ENCODE measurements at places on chromosomes 13 and 19.

DNA sequence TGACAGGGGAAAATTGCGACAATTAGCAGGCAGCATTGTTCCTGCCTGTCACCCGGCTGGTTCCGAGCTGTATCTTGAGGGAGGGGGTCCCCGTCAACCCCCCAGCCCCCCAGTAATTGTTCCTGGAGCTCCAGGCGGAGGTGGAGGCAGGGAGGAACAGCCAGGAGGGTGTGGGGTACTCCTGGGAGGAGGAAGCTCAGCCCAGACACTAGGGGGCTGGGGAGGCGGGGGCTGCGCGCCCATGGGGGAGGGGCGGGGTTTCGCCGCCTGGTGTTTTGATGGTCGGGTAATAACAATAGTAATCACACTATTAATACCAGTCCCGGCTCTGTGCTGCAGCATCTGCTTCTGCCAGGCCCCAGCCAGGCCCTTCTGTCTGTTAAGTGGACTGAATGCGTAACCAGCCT is 8.6 kb downstream of the NPAS1 start:
- no peak for DNase-seq

- no peak for DNase-seq
Observed at GRCh38 chr19:57310792-57311191, 9.5 kb upstream of the ZNF543 start.

DNA sequence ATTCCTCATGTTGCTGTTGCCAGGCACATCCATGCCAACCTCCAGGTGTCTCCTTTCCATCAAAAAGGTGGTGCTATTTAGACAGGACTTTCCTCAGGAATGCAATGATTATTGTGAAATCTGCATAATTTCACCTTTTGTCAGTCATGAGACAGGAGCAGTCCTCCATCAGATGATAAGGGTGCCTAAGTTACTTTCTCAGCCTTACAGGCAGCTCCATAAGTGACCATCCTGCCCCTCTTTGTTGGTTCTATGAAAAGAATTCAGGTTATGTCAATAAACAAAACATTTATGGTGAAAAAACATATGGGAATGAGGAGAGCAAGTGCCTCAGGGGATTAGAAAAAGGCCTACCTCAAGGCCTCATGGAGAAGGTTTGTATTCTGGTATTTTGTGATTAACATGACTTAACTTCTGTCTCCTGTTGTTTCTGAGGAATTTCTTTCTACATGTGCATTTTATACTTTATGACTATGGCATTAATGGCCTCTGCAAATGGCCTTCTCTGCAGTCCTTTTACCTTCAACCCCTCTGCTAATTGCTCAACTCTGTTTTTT is 110.3 kb upstream of the DIAPH3 start:
- no peak for DNase-seq

DNA sequence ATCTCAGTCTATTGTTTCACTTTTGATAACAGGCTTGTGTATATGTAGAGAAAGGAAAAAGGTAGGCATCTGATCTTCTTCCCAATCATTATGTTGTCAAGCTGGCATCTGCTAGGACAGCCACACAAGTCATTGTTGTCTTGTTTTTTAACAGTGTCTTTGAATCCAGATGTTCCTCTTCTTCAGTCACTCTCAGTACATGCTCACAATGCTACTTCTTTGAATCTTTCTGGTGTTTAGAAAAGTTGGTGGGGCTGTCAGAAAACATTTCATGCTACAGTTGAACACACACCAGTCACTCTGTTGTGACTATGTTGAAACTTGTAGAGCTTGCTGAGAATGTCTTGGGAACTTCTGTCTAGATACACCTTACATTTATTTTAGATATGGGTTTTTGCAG is 1231.4 kb upstream of the MIR17HG start:
- no peak for DNase-seq

- no peak for DNase-seq
Observed at GRCh38 chr13:111316161-111316730, 4.2 kb upstream of the TEX29 start.

DNA sequence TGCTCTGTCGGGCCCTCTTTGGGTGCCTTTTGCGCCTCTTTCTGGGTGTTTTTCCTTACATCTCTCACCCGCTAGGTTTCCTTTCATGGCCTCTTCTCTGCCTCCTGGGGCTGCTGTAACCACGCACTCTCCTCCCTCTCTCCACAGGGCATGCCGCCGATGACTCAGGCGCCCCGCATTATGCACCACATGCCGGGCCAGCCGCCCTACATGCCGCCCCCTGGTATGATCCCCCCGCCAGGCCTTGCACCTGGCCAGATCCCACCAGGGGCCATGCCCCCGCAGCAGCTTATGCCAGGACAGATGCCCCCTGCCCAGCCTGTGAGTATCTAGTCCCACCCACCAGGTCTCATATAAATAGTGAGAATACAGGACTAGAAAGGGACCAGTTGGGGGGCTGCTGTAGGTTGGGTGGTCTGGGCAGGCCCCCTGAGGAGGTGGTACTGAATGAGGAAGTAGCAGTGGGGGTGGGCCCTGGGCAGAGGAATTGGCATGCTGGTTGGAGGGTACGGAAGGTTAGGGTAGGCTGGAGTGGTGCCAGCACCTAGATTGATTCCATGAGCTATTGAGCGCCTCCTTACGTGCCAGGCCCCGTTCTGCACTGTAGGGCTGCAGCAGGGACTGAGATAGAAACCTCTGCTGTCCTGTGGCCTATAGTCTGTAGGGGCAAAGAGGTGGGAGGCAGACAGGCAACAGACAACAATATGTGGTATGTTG is 11.9 kb downstream of the SNRPA start:
- no peak for DNase-seq

DNA sequence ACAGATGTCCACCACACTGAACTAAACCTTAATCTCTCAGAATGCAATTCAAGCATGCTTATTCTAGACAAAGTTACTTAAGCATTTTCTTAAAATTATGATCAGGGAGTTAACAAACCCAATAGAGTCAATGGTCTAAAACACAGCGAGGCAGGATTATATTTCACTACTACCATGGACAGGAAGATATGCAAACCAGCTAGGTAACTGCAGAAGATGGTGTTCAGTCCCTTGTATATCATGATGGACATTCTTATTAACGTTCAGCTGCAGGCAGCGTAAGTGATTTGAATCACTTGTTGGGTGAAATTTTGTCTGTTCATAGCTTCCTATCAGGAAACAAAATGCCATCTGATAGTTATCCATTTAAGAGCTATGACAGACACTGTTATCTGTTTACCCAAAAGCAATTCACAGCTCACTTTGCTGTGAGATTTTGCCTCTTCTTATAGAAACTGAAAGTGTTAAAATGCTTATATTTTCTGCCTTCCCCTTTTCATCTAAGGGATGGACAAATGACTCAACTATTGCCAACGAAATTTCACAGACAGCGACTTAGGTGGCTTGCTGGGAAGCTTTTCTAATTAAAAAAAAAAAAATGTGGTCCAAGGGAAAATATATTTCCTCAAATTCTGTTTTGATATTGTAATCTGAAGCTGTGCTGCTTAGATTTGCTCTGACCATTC is 591.9 kb downstream of the DACH1 start:
- no peak for DNase-seq

DNA sequence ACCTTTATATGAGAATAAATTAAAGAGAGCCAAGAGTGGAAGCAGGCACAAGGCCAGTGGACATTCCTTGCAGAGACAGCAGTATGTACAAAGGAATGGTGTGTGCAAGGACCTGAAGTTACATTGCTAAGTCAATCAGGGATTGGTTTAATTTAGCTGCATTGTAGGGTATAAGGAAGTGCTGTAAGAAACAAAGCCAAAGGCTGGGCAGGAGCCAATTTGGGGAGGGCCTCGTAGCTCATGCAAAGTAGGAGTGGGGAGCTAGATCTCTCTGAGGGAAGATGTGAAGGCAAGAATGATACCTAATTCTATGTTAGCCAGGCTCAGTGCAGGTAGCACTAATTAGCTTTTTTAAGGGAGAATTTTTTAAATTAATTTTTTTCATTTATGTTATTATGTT is 76.7 kb downstream of the SLAIN1 start:
- no peak for DNase-seq

GRCh38 chr13:20544201-20544923 is 18.7 kb upstream of the CRYL1 start:
- no peak for DNase-seq

DNA sequence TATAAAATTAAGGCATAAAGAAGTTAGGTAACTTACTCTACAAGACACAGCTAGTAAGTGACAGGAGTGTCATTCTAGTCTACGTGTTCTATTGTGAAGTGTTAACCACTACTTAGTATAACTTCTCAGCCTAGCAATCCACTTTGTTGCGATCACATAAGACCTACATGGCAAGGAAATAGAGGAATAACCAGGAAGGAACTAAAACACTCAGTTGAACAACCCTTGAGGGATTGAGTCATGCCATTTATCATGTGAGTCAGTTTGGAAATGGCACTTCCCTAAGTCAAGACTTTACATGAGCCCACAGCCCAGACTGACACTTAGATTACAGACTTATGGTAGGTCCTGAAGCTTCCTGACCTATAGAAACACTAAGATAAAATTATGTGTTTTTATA is 279.5 kb upstream of the PCDH20 start:
- DNase-seq: no peak

GRCh38 chr19:5691822-5692722 is 2.0 kb downstream of the RPL36 start:
- peak; percentile 64 for DNase-seq

DNA sequence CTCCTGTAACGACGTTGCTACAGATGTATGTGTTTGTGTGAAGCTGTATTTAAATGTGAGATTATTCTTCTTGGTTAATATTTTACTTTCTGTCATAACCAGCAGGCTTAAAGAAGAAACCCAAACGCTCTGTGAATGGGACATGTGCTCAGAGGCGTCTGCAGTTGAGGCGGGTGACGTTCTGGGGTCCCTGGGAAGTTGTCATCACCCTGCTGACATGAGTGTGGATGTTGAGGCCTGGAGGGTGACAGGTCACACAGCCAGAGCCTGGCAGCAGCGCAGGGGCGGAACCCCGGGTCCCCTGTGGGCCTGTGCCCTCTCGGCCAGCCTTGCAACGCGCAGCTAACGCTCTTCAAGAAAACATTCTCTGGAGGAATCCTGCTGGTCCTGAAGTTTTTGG is 16.6 kb downstream of the RASA3 start:
- peak; percentile 29 for DNase-seq

- DNase-seq: no peak
Observed at GRCh38 chr19:8526345-8527091, 12.6 kb upstream of the ZNF414 start.

- no peak for DNase-seq
Observed at GRCh38 chr13:23504180-23504579, 66.0 kb upstream of the TNFRSF19 start.

DNA sequence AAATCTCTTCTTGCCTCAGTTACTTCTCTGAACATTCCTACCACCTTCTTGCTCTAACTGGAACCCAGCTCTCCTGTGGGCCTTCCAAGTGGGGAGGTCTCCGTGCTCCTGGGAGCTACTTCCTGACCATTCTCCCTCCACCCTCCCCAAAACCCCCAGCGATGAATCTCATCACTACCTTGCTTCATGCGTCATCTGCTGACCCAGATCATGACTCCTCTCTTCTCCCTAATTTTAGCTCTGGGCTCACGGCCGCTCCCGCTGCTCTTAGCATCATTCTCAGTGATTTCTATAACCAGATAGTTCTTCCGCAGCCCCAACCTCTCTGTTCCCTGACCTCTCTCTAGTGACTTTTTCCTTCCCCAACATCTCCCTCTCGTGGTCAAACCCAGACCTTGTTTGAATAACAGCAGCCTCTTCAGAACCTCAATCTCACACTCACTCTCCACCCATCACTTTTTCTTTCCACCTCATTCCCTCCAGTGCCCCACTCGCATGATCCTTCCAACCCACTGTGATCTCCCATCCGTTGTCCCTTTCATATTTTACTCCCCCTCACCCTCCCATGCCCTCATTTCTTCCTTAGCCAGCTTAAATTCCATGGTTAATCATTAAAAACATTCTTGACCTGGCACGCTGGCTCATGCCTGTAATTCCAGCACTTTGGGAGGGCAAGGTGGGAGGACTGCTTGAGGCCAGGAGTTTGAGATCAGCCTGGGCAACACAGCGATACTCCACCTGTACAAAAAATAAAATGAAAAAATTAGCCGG is 21.8 kb downstream of the MRPS12 start:
- DNase-seq: no peak

DNA sequence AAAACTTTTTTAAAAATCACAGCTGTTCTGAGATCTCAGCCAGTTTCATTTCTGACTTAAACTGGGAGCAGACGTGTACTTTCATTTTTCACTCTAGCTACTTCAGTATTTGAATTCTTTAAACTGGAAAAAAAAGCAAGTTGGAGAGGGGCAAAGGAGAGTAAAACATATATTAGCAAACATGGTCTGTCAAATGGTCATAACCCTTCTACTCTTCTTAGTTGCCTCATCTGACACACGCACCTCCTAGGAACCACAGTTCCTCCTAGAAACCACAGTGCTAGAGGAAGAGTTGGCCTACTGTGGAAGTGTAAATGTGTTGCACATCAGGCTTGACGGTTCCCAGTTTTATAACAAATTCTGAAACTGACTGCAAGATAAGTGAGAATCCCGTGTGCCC is 47.2 kb downstream of the TM9SF2 start:
- DNase-seq: no peak

DNA sequence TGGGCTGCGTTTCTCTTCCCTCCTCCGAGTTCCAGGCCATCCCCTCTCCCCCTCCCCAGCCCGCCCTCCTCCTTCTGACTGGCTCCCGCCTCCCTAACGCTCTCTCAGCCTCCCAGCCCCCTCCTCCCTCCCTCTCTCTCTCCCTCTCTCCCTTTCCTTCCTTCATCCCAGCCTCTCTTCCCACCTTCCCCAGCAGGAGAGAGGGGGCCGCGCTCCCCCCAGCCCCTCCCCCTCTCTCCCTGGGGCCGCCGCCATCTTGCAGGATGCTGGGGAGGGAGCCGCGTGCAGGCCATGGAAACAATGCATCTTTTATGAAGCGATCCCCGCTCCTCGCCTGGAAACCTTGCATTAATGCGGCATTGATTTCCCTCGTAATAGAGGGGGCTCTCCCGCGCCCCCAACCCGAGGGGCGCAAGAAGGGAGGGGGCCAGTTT is 42.6 kb upstream of the ADGRL1 start:
- no peak for DNase-seq

- no peak for DNase-seq
Observed at GRCh38 chr13:67806796-67807195, 576.7 kb upstream of the PCDH9 start.

- DNase-seq: no peak
Observed at GRCh38 chr13:82772816-82773215, 1109.5 kb downstream of the SLITRK1 start.

- DNase-seq: no peak
Observed at GRCh38 chr13:92830821-92831220, 395.8 kb upstream of the GPC6 start.

GRCh38 chr19:49117677-49118564 is 1.0 kb downstream of the C19orf73 start:
- no peak for DNase-seq

Data from activated T-cell treated with anti-CD3 and anti-CD28 coated beads, Interleukin-2, amount 50 U/mL, for 24 hours (primary cell).